Astrocyte of the spinal cord (primary cell): ENCODE measurements at places on chromosomes 7 and 10.

GRCh38 chr10:118045837-118046394 is 825 bp downstream of the RAB11FIP2 start:
- DNase-seq: peak; percentile 38

DNA sequence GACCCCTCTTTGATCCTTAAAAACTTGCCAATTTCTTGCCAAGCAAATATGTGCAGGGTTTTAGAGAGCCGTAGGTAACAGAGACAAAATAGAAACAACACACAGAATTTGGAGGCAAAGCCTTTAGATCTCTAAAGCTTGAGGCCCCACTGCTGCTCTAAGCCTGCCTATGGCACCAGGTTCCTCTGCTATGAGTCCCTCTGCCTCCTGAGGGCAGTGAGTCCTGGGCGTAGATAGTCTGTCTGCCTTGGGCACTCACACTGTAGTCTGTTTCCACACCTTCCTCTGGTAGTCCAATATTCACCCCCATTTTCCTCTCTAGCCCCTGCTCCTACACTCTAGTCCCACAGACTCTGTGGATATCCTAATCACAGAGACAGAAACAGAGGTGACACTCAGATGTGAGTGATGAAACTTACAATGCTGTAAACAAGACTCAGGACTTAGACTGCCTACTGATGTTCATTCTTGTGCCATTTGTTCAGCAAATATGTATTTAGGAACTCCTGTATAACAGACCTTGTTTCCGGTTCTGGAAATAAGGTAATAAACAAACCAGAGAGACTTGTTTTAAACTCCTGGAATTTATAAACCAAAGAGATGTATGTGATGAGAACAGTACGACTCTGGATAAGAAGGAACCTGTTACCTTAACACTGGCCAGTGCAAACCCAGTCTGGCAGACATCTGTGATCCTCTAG is 153.3 kb upstream of the PRSS1 start:
- no peak for DNase-seq

GRCh38 chr7:1716263-1717094 is 46.4 kb downstream of the ELFN1 start:
- peak; percentile 12 for DNase-seq

DNA sequence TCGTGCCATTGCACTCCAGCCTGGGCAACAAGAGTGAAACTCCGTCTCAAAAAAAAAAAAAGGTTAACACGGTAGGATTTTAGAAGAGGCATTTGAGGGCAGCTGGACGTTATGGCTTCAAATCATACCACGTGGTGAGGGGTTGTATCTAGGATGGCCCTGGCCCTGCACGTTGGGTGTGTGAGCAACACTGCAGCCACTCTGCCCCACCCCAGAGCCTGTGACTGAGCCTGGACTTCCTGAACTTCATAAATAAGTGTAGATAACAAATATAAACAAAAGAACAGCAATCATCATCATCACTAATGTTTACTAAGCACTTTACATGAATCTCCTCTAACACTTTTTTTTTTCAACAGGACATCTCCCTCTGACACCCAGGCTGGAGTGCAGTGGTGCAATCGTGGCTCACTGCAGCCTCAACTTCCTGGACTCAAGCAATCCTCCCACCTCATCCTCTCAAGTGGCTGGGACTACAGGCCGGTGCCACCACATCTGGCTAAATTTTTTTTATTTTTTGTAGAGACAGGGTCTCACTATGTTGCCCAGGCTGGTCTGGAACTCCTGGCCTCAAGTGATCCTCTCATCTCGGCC is 169.5 kb upstream of the FRMD4A start:
- no peak for DNase-seq

DNA sequence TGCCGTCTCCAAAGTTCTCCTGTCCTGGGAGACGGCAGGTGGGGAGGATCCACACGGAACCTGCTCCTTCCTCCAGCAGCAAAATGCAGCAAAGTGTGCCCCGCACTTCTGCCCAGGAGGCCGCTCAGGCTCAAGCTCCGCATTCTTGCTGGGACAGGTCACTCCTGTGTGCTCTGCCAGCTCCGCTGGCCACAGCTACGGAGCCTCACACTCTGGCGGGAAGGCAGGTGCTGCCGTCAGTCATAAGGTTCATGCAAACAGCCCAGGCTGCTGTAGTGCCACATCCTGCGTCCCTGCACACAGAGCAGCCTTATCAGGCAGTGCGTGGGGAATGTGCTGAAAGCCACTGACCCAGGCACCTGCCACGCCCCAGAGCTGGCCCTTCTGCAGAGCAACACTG is 22.4 kb downstream of the ADGRA1 start:
- no peak for DNase-seq

- DNase-seq: peak; percentile 73
These were observed 3.7 kb downstream of the AGR2 start for GRCh38 chr7:16801111-16801542.

DNA sequence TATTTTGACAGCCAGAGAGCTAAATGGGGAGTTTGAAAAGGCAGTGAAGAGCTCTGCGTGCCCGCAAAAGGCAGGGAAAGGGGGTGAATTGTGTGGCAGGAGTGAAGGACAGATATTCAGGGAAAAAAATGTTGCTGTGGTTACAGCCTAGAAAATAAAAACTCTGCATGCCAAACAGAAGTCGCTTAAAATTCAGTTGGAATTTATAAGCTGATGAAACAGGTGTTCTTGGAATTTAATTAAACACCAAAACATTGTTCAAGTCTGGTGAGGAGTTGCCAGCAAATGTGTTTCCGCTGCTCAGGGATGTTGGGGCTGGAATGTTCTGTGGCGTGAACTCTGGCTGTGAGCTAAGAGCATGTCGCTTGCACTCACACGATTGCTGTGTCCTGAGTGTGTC is 169.3 kb downstream of the ADRA2A start:
- DNase-seq: no peak

- no peak for DNase-seq
These were observed 19.0 kb upstream of the TSPAN12 start for GRCh38 chr7:120876922-120877321.

GRCh38 chr10:34866848-34867247 is 51.8 kb upstream of the PARD3 start:
- DNase-seq: no peak

DNA sequence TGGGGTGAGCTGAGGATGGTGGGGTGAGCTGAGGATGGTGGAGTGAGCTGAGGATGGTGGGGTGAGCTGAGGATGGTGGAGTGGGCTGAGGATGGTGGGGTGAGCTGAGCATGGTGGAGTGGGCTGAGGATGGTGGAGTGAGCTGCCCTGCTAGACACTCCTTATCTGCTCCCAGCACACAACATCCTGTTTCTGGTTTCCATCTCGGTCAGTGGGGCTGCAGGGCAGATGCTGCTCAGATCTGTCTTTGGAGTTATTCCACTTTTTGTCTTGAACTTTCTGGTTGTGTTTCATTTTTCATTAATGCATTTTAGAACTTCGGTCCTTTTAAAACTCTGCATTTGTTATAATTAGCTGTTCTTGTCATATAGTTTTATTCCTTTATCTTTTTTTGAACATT is 67.9 kb upstream of the ANTXRL start:
- DNase-seq: no peak

- DNase-seq: no peak
These were observed 64.9 kb downstream of the LCOR start for GRCh38 chr10:96896884-96897589.

DNA sequence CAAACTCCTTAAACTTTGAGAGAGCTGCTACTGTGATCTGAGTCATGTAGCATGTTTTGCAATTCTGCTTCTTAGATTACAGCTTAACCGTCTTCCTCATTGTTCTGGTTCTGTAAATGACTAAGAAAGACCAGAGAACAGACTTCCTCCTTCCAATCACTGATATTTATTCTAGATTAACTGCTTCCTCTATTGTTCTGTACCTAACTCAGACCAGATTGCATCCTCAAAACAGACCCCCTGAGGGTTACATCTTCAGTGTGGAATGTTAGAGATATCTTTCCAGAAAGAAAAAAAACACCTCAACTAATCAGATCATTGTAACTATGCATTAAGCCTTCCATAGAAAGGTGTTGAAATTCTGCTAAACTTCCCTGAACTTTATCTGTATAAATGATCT is 5.7 kb upstream of the PIP start:
- DNase-seq: no peak

DNA sequence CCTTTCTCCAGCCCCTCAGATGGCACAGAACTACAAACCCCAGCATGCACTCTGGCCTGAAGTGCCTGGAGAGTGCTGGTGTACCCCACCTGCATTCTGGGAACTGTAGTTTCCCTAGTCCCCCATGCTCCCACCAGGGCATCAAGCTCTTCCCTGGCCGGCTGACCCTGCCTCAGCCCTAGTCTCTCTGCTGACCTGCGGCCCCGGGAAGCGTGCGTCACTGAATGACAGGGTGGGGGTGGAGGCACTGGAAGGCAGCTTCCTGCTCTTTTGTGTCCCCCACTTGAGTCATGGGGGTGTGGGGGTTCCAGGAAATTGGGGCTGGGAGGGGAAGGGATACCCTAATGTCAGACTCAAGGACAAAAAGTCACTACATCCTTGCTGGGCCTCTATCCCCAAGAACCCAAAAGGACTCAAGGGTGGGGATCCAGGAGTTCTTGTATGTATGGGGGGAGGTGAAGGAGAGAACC is 2.1 kb downstream of the NOS3 start:
- DNase-seq: no peak

GRCh38 chr10:97974100-97974499 is 56.3 kb downstream of the CRTAC1 start:
- no peak for DNase-seq

GRCh38 chr7:132789281-132789680 is 213.0 kb upstream of the PLXNA4 start:
- DNase-seq: no peak

- no peak for DNase-seq
These were observed 143.3 kb downstream of the ANK3 start for GRCh38 chr10:60246382-60246781.

- no peak for DNase-seq
These were observed 32.9 kb downstream of the CDC123 start for GRCh38 chr10:12228851-12229250.

- no peak for DNase-seq
These were observed 154.4 kb downstream of the CACNB2 start for GRCh38 chr10:18294633-18295032.

DNA sequence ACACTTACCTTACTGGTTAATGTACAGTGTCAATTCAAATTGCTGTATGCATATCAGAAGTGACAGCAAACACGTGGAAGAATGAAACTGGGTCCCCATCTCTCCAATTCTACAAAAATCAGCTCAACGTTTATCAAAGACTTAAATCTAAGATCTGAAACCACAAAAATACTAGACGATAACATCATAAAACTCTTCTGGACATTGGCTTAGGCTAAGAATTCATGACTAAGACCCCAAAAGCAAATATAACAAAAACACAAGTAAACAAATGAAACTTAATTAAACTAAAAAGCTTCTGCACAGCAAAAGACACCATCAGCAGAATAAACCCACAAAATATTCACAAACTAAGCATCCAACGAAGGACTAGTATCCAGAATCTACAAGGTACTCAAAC is 35.9 kb upstream of the PFKP start:
- DNase-seq: no peak

DNA sequence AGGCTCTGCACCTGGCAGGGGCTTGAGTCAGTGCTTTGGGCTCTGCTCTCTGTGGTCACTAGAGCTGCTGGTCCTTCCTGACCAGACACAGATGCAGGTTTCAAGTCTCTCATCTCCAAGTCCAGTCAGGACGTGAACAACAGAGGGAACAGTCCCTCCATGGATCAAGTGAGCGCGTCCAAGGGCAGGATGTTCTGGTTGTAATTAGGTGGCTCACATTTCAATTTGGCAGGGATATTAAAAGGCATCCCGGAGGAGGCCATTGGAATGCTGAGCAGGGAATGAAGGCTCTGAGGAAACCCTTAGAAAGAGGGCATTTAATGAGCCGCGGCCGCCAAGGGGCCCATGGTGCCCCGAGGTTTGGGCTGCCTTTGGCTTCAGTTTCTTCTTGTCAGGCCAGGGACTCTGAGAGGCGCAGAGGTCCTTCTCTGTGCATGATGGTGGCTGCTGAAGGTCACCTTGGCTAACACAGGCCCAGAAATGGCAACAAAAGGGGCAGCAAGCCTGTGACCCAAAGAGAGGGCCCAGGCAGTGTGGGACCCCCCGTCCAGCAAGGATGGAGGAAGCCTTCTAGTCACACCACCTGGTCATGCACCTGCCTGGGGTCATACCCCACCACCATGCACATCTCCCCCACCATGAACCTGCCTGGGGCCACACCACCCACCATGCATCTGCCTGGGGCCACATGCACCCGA is 30.7 kb upstream of the INPP5A start:
- peak; percentile 43 for DNase-seq

DNA sequence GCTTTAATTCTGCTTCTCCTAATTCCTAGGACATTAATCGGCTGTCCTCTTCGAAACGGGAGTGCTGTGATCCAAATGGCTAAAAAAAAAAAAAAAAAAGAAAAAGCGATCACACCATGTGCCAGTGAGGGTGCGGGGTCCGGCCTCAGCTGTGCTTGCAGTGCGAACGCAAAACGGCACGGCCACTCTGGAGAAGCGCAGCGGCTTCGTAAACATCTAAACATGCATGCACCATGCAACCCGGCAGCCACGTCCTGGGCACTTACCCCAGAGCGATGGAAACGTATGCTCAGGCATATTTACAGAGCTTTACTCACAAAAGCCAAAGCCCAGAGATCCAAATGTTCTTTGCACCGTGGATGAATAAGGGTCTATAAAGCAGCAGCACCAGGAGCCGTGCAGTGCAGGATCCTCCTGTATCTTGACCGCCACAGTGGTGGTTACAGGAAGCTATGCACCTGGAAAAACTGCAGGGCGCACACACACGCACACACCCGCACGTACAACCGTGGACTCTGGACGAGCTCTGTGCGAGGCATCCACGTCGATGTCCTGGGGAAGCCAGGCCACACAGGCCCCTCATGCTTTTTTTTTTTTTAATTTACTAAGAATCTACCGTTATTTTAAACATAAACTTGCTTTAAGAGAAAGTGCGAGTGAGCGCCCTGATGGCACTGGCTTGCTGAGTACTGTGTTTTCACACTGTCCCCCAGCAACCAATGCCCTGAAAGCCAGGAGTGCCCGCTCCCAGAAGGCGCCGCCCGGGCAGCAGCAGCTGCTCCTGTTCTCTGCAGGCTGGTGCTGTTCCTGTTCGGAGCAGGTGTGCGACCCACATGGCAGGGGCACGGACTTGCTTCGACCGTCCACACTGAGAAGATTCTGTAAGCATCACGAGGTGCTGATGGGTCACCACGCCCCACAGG is 25.0 kb downstream of the GPER1 start:
- DNase-seq: no peak

- no peak for DNase-seq
These were observed 49.9 kb upstream of the UCN3 start for GRCh38 chr10:5314840-5315239.

- DNase-seq: no peak
These were observed 77.0 kb downstream of the OAT start for GRCh38 chr10:124341768-124342135.
